D341Med (cell line): ENCODE measurements at places on chromosomes 12 and 14.

- no peak for DNase-seq
These were observed 1353.9 kb downstream of the AACS start for GRCh38 chr12:126419131-126419530.

DNA sequence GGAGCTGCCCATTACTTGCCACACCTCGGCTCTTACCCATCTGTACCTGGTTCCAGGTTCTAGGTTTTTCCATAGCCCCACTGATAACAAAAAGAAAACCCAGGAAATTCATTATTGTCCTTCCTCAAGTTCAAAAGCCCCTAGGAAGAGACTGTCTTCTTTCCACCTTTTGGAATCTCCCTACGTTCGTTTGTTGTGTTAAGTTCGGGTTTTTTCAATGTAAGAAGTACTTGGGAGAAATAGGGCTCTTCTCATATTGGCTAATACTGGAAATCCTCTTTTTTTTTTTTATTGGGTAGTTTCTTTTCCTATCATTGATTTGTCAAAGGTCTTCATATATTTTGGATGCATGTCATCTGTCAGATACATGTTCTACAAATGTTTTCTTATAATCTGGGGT lies 17.3 kb downstream of the SLC15A5 start:
- DNase-seq: no peak

DNA sequence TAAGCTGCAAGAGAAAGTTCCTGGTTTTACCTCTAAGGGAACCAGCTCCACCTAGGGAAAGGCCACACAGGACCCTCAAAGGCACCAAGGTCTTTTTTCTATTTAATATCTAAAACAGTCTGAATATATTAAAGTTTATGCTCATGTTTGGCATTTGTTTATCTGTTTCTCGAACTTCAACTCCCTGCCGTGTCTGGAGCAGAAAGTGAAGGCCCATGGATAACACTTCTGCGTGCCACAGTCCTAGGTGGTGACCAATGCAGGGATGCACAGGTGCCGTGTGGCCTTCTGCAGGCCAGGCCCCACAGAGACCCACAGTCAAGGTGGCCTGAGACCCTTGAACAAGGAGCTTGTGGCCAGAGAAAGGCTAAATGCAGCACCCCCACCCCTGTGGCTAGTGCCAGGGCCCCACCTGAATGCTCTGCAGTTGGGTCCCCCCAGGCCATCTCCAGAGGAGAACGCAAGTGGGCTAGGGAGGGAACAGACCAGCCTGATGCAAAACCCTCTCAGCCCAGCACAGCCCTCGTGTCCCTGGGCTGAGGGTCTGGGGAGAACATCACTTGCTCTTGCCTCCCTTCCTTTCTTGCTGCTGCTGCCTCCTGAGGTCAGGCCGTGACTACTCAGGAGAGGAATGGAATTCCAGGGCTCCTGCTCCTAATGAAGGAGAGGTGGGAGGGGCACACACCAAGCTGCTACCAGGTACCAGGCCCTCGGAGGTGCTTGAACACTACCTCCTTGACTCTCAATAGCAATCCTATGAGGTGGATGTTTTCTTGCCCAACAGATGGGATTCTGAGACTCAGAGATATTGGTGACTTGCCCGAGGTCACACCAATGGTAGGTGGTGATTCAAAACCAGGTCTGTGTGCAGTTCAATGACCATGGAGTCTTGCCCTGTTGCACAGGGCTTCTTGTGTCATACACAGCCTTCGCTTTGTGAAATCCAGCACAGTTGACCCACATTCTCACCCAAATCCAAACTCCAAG lies 45.4 kb downstream of the PSMA6 start:
- no peak for DNase-seq

DNA sequence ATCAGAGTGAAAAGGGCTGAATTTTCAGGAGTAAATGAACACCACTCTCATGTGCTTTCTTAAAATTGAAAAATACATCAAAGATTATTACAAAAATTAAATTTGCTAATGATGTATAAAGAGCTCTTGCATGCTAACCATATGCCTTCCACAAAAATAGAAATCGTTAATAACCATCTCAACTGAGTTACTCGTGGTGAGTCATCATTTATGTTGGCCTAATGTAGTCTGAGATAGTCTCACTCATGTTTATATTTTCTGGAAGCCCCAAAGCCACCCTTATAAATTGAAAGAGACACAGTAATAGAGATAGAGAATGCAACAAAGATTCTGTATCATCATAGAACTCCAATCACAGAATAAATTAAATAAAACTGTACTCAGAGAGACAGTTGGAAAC lies 131.2 kb downstream of the KCNH5 start:
- DNase-seq: no peak

- no peak for DNase-seq
These were observed 42.0 kb downstream of the MOK start for GRCh38 chr14:102262929-102263462.

DNA sequence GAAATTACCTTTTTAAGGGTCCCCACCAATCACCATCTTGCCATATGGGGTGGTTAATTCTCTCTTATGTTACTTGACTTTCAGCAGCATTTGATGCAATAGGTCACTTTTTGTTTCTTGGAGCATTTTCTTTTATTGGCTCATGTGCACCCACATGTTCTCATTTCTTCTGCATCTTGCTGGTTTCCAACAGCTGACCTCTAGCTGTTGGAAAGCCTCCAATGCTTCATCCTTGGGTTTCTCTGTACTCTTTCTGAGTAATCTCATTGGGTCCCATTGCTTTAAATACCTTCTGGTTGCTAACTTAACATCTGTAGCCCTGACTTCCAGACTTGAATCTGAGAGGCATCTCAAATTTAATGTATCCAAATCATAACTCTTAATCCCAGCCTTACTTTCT lies 116.8 kb downstream of the CRADD start:
- no peak for DNase-seq

- DNase-seq: no peak
These were observed 382.2 kb downstream of the CCER1 start for GRCh38 chr12:90572778-90573177.

DNA sequence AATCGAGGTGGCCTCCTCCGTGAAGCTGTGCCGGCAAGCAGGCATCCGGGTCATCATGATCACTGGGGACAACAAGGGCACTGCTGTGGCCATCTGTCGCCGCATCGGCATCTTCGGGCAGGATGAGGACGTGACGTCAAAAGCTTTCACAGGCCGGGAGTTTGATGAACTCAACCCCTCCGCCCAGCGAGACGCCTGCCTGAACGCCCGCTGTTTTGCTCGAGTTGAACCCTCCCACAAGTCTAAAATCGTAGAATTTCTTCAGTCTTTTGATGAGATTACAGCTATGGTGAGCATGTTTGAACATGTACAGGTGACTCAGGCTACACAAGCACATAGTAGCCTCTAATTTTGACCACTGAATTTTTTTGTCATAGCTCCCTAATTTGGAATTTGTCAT lies 59.7 kb downstream of the ATP2A2 start:
- no peak for DNase-seq

DNA sequence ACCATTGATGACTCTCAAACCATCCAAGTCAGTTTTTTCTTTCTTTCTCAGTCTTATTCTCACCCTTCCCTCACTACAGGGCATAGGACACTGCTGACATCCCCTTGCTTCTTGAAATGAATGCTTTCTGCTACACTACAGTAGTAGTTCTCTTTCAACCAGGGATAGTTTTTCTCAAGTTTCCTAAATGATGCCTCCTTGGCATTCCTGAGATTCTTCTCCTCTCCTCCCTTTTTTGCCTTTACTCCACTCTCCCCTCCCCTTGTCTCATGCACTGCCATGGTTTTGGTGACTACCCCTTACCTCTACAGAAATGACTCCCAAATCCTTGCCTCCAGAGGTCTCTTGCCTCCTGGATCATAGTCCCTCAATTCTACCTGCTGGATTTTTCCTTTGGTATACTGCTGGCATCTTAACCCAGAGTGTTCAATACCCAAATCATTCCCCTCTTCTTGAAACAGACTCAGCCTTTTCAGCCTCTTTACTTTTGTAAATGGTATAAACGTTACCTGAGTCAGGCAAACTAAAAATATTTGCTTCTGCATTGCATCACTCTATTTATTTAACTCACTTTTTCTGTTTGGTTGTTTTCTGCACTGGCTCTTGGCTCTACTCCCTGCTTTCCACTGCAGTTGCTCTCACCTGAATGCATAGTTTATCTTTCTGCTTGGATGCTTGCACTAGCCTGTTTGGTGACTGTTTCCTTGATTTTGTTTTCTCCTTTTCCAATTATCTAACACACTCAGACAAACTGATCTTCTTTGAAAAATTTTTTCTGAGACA lies 211.6 kb upstream of the IGF1 start:
- no peak for DNase-seq

DNA sequence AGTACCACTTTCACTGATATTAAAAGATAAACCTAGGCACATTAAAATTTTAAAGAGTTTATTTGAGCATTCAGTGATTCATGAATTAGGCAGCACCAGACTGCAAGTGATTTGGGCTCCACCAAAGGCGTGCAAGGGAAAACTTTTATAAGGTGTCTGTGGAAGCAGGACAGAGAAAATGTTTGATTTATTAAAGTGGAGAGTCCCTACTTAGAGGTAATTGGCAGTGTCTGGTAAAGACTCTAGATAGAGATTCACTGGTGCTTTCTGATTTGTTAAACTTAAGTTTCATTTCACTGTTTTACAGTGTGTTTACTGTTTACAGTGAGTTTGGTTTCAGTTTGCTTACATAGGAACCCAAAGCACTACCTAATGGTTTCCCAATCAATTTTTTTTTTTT lies 72.8 kb downstream of the ANKS1B start:
- no peak for DNase-seq
